ENCODE measurements at places on chromosomes 12 and 14. TPM values are rescaled to one million over a fixed set of nuclear protein-coding genes. Genes with fewer than 3 reads are reported as not detected.

Gene CLEC4E
- total RNA-seq, result not detected

GRCh38 chr12:27133022-27133590 is 50.7 kb upstream of the C12orf71 start:
- H3K4me3 ChIP-seq, result no peak overlapping the region
- H3K27me3 ChIP-seq, result no peaks in the 10 kb centered on the region
- no peak for DNase-seq
- H3K4me1 ChIP-seq, result no peaks in the 10 kb centered on the region

DNA sequence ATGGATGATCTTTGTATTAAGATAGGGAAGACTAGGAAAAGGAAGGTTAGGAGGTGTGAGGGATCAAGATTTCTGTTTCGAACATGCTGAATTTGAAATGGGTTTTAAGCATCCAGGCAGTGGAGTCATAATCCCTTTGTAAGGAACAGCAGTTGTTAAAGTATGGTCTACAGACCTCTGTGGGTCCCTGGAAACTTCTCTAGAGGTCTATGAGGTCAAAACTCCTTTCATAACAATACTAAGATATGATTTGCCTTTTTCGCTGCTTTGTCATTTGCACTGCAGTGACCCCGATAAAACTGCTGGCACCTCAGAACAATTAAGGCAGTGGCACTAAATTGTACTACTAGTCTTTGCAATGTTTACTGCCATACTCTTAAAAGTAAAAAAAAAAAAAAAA is 1.5 kb downstream of the RAD51AP1 start:
- DNase-seq, result no peak
- peaks cover 25% of the 10 kb centered on the region for H3K4me1 ChIP-seq

DNA sequence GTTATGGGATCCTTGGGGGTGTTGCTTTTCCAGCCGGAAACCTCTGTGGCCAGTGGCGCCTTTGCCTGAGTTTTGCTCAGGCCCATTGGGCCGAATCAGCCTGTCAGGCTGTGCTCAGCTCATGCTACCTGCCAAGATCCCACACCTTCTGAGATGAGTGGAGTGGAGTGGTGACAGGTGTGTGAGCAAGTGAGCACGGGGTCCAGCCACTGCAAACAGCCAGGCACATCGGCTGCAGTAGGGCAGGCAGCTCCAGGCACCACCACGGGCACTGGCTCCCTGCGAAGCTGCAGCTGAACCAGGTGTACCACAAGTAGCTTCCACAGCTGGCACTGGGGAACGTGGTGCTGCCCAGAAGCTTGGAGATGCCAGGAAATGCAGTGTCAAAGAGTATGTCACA is 21.1 kb upstream of the WDR89 start:
- no peak overlapping the region for H3K27ac ChIP-seq
- DNase-seq, result no peak
- H3K4me1 ChIP-seq, result no peaks in the 10 kb centered on the region
- H3K27me3 ChIP-seq, result no peaks in the 10 kb centered on the region

Measured in activated CD4-positive, alpha-beta memory T cell treated with anti-CD3 and anti-CD28 coated beads for 36 hours (primary cell).